ENCODE measurements at places on chromosomes 5 and 9. TPM values are rescaled to one million over a fixed set of nuclear protein-coding genes. Genes with fewer than 3 reads are reported as not detected.
A peak's percentile ranks its signal among the peaks of the same experiment; 100 is the strongest.

Gene CATSPER3
- not detected for total RNA-seq

Gene GADD45G
- total RNA-seq = not detected

Gene COL27A1
- 2.3 TPM for total RNA-seq

Gene TPPP
- total RNA-seq = 5.1 TPM

Gene RANBP3L
- total RNA-seq = 0.05 TPM

Gene KCNV2
- total RNA-seq = not detected

Gene ZFP37
- 1.3 TPM for total RNA-seq

Gene STPG3
- total RNA-seq = not detected

Gene NR4A3
- total RNA-seq = 37.7 TPM

Gene SPAG8
- not detected for total RNA-seq

Gene IFNA2
- total RNA-seq = not detected

Gene LHFPL2
- total RNA-seq = 58.0 TPM

Gene PTPN3
- 7.1 TPM for total RNA-seq

Gene AQP3
- total RNA-seq = 0.08 TPM

Gene DRD1
- total RNA-seq = not detected

Gene CDC42SE2
- 22.1 TPM for total RNA-seq

DNA sequence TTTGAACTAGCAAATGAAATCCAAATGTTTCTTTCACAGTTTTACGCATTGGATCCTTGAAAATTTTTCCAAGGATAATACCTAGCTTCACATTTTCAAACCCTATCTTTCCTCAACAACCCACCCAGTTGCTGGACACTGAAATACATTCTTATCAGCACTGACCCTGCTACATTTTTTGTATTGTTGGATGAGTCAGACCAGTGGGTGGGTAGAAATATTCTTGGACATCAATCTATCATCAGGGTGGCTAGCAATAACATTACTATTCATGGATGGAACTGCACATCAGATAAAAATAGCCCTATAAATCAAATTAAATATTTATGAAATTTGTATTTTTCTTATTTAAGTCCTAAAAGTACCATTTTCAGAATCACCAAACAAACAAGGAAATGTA lies 407.4 kb upstream of the IZUMO3 start:
- no peak for DNase-seq

- DNase-seq = no peak
Observed at GRCh38 chr5:136458481-136458880, 93.1 kb upstream of the TRPC7 start.

DNA sequence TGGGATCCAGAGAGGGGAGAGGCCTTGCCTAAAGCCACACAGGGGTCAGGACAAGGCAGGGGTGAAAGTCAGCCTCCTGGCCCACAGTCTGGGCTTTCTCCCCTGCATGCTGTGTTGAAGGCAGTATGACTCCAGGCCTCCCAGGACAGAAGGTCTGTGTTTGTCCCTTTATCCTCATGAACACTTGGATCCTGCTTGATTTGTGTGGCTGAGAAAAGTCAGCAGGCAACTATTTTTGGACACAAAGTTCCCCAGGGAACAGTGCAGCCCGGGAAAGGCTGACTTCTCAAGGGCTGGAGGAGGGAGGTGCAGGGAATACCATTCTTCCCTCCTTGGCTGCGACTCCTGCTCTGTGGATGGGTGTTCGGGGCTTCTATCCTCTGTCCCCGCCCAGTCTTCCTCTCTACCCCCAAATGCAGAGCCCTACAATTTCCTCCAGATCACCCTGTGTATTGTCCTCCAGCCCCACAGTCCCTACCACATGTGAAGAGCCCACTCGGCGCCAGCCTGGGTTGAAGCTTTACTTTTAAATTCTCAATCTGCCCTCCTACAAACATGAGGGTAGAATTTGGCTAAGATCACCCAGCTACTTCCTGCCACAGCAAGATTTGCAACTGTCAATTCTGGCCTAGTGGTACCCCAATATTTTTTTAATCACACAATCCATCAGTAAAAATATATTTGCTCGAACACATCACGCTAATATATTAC lies 4.1 kb downstream of the AKNA start:
- DNase-seq = peak; percentile 90

GRCh38 chr9:89677702-89678395 lies 73.0 kb downstream of the GADD45G start:
- no peak for DNase-seq

- DNase-seq = no peak
Observed at GRCh38 chr5:142783601-142784341, 13.6 kb downstream of the ARHGAP26 start.

DNA sequence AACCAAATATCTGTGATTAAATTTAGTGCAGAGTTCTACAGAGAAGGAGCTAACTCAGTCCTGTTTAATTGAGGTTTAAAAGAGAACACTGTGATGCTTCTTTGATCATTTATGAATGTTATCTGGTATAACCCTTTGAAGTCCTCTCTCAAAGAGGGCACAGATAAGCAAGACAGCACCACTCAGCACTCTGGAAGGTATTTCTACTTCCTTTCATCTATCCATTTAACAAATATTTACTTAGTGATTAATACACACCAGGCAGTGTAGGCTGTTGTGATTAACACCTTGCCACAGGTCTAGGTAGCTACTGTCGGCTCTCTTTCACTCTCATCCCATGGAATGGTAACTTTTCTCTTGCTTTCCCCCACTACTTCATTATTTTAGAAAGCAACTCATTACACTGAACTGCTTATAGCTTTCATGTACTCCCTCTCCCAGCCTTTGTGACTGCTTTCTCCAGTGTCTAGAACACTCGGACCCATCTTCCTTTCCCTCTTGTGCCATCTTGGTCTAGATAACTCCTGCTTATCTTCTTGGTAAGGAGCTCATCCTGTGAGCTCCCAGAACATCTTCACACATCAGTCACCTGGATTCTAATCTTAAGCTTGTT lies 54.7 kb downstream of the GLDC start:
- no peak for DNase-seq

- DNase-seq = peak; percentile 73
Observed at GRCh38 chr5:141496038-141496437, 7.2 kb downstream of the PCDHGC5 start.

DNA sequence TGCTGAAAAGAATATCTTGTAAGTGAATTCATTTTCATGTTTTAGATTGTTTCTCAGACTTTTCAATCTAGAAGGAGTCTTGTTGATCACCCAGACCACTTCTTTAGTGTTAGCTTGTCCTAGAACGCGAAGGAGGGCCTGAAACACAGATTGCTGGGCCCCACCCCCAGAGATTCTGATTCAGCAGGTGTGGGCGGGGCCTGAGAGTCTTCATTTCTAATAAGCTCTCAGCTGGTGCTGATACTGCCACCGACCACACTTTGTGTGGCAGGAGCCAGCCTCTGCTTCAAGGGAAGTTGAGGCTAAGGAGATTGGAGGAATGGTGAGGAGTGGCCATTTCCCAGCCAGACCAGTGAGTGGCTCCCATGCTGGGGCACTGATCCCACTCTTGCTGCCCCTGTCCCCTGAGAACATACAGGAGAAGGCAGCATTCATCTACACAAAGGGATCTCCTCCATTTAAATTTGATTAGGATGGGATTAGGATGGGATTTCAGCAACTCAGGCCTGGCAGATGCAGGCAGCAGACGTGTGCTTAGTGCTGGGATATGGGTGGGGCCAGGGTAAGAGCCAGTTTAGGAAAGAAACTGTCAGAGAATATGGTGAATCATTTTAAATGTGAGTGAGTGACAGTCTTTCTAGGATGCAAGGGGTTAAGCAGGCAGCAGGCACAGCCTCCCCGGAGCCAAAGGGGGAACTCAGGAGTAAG lies 35.9 kb downstream of the ZNF618 start:
- DNase-seq = no peak

DNA sequence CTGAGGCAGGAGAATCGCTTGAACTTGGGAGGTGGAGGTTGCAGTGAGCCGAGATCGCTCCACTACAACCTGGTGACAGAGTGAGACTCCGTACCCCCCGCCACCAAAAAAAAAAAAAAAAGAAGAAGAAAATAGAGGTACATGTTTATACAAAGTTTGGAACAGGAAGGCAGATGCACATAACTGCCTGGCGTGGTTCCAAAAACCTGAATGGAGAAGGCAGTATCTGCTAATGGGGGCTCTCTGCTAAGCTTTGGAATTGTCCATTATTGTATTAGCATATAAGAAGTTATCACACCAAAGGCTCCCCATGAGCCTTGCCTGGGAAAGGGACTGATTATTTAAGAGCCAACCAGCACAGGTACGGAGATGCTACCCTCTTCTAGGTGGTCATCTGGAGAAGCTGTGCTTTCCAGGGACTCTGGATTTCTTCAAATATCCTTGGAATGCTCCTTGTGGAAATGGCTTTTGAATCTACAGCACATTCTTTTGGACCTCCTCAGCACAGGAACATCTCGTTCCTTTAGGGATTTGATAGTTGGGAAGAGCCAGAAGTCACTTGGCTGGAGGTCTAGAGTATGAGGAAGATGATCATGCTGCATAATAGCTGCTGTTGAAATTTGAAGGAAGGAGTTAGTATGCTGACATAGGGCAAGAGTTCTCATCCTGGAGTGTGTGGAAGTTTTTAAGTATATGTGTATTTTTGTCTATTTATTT lies 42.5 kb upstream of the ABCA1 start:
- DNase-seq = no peak

DNA sequence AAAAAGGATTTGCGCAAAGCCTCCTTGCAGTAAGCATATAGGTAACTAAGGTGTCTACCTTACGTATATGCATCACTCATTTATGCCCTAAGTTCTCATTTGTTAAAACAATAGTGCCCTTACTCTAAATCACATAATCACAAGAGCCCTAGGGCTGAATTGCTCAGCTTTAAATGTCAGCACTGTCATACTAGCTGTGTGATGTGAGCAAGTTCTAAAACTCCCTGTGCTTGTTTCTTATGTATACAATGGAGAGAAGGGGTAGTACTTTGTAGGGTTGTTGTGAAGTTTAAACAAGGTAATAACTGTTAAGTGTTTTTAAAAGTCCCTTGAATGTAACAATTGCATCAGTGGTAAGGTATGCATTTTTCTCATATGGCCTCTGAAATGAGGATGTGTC lies 169.5 kb upstream of the DMRT1 start:
- DNase-seq = peak; percentile 53

DNA sequence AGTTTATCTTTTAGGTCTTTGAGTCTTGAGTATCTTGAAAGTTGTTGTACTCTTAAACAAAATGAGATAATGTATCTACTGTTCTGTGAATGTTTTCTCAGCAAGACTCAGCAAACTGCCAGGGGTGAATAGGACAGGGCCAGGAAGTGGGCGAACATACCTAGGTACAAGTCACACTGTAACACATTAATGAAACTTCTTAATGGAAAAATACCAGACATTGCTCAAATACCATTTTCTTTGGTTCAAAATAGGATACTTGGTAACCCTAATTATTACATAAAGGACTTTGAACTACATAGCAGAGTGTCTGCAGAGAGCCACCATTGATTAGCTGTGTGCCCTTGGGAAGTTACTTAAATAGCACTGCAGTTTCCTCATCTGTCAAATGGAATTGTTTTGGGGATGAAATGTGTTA lies 197.5 kb downstream of the ARHGEF28 start:
- DNase-seq = no peak

DNA sequence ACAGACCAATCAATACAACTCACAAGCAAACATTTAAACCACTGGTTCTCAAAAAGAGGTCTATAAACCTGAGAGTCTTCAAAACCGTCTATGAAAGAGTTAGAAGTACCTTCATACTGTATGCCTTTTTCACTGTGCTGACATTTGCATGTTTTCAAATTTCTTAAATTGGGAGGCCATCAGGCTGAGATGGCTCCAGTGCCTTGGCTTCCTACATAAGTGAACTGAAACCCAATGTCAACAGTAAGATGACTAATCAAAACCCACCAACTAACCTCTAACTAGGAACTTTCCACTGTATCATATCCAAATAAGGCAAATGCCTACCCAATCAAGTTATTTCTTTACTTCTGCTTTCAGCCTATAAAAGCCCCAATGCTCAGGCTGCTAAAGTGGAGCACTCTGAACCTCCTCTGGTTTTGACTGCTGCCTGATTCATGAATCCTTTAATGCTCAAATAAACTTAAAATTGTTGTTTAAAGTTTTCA lies 35.1 kb downstream of the FAM13B start:
- DNase-seq = no peak

- no peak for DNase-seq
Observed at GRCh38 chr5:174542037-174542436, 182.3 kb upstream of the MSX2 start.

GRCh38 chr5:21613971-21614488 lies 1239.1 kb downstream of the CDH12 start:
- no peak for DNase-seq

- peak; percentile 14 for DNase-seq
Observed at GRCh38 chr5:173786286-173787187, 101.6 kb upstream of the CPEB4 start.

DNA sequence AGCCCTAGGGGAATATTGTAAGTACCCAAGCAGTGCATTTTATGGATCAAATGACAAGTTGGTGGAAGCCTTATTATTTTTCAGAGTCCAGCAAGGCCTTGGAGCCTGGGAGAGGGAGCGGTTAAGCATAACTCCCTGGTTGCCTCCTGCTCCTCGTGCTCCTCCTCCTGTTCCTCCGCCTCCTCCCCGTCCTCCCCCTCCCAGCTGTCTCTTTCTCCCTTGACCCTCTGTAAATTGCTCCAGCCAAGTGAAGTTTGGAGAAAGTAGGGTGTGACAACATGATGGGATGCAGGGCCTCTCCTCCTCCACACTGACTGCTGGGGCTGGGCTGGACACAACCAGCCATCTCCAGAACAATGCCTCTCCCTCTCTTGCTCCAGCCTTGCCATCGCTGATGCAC lies 586.9 kb downstream of the CCDC171 start:
- no peak for DNase-seq

Measured in SK-MEL-5 (cell line).